ENCODE measurements at places on chromosomes 7 and 10.

DNA sequence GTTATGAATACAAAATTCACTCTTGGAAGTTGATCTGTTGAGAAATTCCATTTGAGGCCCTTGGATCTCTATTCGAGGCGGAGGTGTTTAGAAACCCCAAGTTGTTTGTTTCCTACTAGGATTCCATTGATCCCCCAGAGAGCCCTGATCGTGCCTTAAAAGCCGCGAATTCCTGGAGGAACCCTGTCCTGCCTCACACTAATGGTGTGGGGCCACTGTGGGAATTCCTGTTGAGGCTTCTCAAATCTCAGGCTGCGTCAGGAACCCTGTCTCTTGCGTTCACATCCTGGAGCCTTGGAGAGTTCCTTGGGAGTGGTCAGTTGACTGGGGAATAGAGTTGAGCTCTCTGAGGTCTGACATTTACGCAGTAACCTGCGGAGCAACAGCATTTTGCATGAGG lies 1.2 kb downstream of the CFAP69 start:
- no peak for DNase-seq

DNA sequence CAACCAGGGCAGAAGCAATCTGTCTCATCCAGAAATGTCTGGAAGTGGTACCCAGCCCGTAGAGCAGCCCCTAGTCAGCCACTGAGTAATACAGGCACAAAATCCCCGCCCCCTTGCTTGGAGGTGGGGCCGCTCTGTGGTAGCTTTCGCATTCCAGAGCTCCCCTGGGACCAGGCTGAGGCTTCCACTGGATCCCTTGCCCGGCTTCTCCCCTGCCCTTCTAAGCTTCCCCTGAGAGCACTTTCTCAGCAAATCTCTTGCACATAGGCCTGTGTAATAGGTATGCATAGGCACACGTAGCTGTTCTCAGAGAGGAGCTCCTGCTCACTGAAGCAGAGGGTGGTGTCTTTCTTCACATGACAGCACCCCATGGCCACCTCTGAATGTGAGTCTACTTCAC lies 144.2 kb downstream of the BMS1 start:
- no peak for DNase-seq

DNA sequence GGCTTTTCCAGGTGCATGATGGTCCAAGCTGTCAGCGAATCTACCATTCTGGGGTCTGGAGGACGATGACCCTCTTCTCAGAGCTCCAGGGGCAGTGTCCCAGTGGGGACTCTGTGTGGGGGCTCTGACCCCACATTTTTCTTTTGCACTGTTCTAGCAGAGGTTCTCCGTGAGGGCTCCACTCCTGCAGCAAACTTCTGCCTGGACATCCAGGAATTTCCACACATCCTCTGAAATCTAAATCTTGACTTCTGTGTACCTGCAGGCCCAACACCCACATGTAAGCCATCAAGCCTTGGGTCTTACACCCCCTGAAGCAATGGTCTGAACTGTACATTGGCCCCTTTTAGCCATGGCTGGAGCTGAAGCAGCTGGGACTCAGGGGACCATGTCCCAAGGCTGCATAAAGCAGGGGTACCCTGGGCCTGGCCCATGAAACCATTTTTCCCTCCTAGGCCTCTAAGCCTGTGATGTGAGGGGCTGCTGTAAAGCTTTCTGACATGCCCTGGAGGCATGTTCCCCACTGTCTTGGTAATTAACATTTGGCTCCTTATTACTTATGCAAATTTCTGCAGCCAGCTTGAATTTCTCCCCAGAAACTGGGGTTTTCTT lies 86.9 kb downstream of the ZNF783 start:
- no peak for DNase-seq

DNA sequence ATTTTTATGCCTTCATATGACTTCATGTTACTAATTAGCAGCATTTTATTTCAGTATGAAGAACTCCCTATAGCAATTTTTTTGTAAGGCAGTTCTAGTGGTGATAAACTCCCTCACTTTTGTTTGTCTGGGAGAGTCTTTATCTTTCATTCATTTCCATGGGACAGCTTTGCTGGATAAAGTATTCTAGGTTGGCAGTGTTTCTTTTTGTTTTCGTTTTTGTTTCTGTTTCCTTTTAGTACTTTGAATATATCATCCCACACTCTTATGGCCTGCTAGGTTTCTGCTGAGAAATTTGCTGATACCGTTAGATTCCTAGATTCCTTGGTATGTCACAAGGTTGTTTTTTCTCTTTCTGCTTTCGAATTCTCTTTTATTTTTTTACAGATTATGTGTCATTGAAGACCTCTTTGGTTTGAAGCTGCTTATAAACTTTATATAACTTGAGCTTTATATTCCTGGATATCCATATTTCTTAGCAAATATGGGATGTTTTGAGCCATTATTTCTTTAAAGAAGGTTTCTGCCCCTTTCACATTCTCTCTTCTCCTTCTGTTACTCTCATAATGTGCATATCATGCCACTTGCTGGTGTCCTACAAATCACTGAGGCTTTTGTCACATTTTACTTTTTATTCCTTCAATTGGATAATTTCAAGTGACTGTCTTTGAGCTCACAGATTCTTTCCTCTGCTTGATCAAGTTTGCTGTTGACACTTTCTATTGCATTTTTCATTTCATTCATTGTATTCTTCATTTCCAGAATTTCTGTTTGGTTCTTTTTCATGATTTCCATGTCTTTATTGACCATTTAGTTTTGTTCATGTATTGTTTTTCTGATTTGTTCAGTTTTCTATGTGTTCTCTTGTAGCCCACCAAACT lies 28.9 kb upstream of the AHR start:
- DNase-seq, result no peak

GRCh38 chr10:131792011-131792651 lies 108.7 kb upstream of the PPP2R2D start:
- no peak for DNase-seq

DNA sequence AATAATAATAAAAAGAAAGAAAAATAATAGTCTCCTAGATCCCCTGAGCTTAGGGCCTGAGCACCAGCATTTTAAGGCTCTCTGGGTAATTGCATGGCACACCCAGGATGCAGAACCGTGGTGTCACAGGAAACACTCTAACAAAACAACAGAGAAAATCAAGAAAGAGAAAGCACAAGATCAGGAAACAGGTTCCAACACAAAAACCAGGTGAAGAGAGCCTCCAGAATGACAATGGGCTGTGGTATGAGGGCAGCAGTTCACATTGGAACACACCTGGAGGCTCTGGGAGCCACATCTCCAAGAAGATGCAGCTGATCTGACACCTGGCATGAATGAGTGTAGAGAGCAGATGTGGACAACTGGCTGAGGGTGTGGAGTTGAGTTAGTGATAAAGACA lies 7.1 kb downstream of the MMRN2 start:
- DNase-seq, result no peak

DNA sequence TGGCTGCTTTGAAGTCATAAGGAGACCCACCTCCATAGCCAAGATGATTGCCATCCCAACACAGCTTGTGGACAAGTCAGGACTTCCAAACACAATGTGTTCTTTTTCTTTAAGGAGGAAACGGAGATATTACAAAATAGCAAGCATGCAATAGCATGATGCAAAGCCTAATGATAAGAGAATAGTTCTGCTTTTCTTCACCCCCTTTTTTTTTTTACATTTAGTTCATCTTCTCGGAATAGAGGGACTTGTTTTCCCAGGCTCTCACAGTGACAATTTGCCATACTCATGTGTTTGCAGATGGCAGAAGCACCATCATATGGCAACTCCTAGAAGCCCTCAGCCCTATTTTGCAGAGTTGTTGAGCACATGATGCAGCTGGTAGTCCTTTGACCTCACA lies 119.8 kb downstream of the ITGB8 start:
- DNase-seq, result no peak

Measured in NCI-H446 (cell line).